ENCODE measurements at places on chromosomes 2 and 18.

DNA sequence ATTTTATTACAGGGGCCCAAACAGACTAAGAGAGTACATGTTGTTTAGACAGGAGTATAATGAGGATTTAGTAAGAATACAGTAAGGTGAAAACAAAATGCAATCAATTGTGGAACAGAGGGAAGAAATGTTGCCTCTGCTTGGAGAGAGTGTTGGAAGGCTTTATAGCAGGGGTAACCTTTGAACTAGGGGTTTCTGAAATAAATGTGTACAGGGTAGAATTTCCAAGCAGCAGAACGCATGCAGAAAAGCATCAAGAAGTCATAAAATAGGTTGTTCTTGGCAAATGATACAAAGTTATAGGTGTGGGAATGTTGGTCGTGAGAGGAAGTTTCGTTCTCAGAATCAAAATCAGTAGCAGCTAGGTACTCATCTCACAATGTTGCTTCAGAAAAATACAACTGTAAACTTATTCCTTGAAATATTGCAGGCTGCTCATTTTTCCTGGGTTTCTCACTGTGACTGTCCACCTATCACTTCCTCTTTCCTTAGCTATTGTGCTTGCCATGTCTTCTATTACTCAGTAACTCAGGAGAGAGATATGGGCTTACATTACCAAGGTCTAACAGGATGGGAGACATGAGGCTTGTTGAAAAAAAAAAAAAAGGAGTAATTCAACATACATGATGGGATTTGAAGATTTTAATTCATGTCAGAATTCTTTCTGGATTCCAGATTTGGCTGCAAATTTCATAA, 17.1 kb upstream of the HNMT start:
- DNase-seq = no peak

DNA sequence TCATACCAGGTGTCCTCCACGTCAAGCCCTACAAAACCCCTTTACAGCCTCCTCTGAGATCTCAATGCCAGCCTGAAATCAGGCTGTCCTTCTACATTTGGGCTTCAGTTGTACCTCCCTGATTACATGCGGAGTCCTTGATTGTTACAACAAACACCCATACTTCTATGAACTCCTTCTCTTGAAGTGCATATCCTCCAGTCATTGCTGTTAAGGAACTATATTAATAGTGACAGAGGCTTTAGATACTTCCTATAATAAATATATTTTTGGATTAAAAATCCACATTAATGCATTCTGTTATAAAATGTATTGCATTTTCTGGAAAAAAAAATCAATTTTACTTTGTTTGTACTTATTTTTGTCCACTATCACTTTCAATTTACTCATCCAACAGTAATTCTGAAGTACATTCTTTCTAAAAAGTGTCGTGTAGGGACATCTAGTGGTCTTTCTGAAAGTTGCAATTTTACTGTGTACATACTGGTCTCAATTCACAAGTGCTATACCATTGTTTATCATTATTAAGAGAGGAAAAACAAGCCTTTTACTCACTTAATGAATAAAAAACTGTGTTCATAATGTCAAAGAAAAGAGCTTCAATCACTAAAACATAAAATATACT, 316.4 kb downstream of the DSEL start:
- no peak for DNase-seq

GRCh38 chr2:216243026-216243425, 129.3 kb downstream of the MARCHF4 start:
- no peak for DNase-seq

DNA sequence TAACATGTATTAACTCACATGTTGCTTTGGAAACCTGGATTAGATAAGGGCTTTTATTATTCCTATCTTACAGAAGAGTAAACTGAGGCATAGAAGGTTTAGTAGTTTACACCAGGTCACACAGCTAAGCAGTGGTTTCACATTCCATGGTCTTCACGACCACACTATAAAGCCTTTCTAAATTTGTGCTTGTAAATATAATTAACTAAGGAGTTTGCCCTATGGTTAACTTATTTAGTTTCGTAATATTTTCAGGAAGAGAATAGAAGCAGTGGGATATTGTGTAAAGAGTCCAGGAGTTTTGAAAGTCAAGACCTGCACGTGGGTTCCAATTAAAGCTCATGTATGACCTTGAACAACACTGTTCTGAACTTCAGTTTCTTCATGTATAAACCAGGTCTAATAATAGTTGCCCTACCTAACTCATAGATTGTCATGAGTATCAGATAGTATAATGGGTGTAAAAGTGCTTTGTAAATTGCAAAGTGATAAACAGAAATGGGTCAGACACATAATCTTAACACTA, 19.5 kb upstream of the SOS1 start:
- DNase-seq = no peak

GRCh38 chr2:152635635-152636298, 81.5 kb downstream of the PRPF40A start:
- DNase-seq = peak; percentile 73

DNA sequence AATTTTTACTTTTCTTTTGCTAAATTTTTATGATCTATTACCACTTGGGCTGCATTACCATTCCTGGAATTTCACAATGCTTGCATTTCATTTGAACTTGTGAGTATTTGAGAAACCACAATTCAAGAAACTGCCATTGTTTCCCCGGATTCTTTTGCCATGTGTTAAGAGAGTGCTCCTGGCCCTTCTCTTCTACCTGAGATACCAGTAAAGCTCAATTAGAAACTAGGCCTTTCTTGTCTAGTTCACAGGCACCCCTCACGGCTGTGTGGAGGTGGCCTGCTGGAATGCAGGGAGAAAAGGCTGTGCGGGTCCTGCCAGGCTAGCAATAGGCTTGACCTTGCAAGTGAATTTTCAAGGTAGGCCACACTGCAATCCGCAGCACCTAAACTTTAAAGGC, 40.8 kb downstream of the ZEB2 start:
- no peak for DNase-seq

DNA sequence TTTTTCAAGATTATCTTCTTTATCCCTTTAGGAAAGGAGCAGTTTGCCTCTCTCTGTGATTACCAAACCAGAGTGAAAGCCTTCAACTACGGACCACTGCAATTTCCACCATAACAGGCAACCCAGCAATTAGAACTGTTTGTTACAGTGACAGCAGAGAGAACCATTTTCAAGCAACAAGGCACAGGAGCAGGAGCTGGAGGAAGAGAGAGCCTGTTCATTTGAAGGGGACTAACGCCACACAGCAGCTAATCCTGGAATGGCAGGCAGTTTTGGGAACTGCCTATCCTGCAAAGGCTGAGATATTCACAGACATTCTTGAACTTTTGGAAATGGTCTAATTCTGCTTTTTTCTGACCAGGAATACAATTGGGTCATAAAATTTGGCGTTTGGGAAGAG, 1541.9 kb upstream of the PIK3C3 start:
- DNase-seq = peak; percentile 39

DNA sequence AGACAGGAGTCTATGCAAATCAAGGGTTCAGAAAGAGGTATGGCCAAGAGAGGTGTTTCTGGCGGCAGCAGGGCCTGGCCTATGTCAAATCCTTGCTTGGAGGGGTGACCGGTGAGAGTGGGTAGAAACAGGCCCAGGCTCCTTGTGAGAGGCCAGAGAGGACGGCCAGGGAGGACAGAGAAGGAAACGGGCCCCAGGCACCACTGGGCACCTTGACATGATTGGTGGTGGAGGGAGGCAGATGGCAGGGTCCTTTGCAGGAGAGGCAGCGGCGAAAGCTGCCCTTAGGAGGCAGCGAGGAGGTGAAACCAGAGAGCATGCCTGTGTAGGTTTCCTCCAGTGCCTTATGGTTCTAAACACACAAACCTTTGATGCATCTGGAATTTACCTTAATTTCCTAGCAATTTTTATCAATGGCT, 6.2 kb downstream of the RAMP1 start:
- DNase-seq = no peak

DNA sequence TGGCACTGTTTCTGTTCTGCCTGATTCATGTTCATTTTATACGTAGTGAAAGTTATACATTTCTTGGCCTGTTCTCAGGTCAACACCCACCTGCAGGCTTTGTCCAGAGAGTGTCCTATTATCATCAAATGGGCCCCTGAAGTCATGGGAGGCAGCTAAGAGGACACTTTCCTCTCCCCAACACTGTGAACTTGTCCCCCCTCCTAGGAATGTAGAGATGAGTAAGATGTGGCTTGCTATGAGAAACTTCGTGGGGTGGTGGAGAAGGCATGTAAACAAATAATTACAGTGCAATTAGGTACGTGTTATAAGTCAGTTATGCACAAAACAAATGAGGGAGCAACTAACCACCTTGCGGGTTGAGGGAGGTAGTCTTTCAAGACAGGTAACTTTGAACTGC, 57.9 kb downstream of the COL4A3 start:
- DNase-seq = no peak

GRCh38 chr2:215554689-215555498, 119.0 kb upstream of the FN1 start:
- DNase-seq = no peak

DNA sequence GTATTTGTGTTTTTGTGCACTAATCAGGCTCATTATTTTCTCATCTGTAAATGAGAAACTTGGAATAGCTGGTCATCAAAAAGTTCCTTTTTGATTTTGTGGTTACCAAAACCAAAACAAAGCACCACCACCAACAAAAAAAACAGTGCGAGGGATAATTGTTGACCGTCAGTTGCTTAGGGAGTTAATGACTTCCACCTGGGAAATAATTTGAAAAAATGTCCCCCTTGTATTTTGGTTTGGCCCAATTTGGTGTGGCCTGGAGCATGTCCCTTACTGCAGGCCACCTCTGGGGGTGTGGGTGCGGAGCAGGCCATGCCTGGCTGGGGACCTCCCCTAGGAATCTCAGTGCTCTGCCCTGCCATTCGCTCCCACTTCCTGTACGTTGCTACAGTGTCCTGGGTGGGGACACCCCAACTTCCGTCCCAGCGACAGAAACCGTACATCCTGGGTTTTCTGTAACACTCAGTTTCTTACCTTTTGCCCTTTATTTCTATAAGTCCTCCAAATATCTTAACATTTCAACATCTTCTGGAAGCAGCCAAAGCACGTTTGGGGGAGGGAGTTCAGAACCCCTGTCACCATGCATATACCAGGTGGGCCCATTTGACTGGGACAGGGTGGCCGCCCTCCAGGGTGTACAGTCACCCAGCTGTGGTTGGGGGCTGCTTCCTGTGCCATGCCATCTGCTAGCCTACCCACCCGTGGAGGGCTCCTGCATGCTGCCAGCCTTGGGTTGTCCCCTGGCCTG, 31.3 kb downstream of the NCK2 start:
- no peak for DNase-seq

All from mesothelial cell of epicardium (in vitro differentiated cells).